ENCODE measurements at places on chromosomes 2 and 18.

- DNase-seq: no peak
Observed at GRCh38 chr18:48129621-48130082, 199.2 kb upstream of the SMAD2 start.

GRCh38 chr2:65724336-65724735 lies 291.9 kb upstream of the SPRED2 start:
- DNase-seq: no peak

GRCh38 chr18:8106603-8107002 lies 502.6 kb upstream of the RAB12 start:
- no peak for DNase-seq

- no peak for DNase-seq
Observed at GRCh38 chr2:228144961-228145360, 36.5 kb downstream of the SPHKAP start.

DNA sequence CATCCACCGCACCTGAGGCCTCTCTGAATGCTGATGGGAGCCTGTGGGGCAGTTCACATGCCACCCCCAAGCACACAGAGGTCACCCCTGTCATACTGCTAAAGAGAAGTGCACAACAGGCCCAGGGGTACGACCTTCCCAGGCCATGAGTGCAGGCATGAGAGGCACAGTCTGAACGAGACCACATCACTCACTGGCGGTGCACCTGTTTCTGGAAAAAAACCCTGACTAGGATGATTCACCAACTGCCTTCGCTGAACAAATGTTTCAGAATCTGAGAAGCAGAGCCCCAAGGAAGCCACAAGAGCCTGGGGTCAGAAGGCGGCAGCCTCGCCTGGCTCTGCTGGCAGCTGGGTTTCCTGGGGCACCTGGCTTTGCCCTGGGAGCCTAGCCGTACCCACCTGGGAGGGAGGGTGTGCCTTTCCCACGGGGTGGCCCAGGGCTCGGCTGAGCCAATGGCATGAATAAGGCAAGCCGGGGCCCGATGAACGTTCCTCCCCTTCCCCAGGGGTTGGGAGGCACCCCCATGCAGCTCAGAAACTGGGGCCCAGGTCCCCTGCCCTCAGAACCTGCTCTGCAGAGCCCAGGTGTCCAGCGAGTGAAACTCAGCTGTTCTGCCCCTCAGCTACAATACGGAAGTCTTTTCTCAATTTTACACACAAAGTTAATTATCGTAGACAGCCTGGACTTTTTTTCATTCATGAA lies 73.8 kb downstream of the HDAC4 start:
- DNase-seq: no peak

DNA sequence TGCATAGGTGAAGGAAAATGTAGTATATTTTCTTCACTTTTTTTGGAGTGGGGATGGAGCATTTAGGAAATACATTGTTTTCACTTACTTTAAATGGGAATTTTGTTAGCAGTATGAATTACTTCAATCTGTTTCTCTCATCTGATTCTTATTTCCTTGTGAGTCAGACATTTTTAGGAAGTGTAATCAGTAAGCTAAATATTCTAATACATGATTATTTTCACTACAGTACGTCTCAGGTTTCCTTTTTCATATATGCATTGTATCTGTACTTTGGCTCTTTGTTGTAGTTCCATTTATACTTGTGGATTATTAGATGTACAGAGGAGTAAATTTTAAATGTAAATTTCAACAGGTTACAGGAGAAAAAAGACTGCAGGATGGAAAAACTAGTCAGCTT lies 27.9 kb downstream of the GPD2 start:
- DNase-seq: no peak

DNA sequence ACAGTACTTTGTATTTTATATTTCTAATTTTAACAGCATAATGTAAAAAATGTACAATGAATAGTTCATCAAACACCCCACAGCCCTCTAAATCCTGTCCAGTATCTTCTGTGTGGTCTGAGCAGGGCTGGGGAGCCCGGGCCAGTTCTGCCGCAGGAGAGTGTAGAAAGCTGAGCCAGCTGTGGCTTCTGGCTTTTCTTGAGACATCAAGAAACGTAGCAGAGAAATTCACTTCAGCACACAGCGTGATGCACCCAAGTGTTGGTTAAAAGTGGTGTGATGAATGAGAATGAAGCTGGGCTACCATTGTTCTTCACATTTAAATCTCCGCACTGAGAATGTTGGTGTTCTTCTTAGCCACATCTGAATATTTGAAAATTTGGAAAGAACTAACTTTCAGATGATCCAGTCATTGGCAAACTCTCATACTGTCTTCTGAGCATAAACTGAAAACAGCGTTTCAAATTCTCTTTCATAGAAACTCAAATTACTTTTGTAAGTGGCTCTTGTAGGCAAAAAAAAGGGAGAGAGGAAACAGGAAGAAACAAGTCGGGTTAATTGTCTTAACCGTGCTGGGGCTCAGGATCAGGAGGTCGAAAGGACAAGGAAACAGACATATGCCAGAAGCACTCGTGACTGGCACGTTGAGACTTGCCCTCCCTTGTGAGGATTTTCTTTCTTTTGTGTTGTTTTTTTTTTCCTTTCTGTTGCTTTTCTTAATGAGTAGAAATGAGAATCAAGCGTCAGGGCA lies 23.4 kb upstream of the TMEM87B start:
- no peak for DNase-seq

- DNase-seq: no peak
Observed at GRCh38 chr18:24930478-24930877, 421.5 kb downstream of the ZNF521 start.

GRCh38 chr2:135899567-135899966 lies 23.3 kb upstream of the MCM6 start:
- DNase-seq: no peak

- DNase-seq: no peak
Observed at GRCh38 chr2:165815299-165816141, 21.5 kb upstream of the GALNT3 start.

DNA sequence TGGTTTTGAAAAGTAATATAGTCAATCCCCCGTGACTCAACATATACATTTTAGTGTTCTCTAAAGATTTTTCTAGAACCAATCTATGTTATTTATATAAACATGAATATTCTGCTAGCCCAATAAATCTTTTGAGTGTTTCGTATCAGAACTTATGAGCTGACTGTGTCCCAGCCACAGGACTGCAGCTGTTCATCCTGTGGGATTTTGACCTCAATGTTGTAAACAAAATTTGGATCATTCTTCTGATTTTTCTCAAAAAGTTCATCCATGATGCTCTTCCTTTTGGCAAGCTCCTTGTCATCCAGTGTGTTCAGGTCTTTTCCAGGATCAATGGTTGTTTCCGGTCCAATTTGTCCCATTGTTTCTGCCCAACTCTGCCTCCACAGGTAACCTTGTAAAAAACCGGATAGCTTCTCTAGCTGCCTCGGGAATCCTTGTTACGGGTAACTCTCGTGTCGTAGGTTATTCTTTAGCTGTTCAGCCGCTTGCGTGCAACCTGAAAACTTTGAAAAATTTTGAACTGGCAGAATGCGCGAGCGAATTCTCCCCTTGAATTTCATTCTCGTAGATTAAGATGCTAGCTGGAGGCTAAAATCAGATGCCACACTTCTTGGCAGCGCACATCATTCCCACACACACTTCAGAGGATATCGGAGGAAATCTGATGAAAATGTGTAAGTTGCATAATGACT lies 195.2 kb downstream of the SH3BP4 start:
- no peak for DNase-seq

GRCh38 chr2:190088917-190089316 lies 26.4 kb upstream of the MSTN start:
- peak; percentile 71 for DNase-seq

GRCh38 chr2:231890896-231891513 lies 35.2 kb downstream of the NPPC start:
- peak; percentile 75 for DNase-seq
